Pulmonary artery endothelial cell (primary cell): ENCODE measurements at places on chromosomes 11 and 22. TPM values are rescaled to one million over a fixed set of nuclear protein-coding genes. Genes with fewer than 3 reads are reported as not detected.
A peak's percentile ranks its signal among the peaks of the same experiment; 100 is the strongest.

Gene OR52I2
- total RNA-seq: not detected in 2 replicates

Gene ZNF280B
- total RNA-seq: 0.28 and 0.46 TPM in 2 replicates

DNA sequence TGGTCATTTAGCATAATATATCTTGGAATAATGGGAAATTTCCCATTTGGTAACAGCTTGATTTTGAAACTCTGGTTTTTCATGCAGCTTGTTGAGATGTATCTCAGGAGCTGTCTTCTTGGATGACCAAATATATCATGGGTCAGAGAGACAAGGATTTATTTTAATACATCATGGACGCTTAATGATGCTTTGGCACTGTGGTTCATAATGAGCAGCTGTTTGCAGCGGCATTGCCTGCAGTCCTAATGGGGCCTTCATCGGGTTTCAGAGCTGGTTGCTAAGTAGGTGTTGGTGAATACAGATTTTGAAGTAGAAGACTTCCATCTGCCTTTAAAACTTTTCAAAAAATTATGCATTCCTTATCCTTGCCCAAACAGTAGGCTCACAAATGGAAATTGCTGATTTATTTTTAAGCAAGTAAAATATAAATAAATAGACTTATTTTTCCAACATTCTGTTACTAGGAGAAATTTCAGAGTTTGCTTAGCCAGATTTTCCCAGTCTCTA is 389.5 kb upstream of the FAT3 start:
- DNase-seq: no peak

DNA sequence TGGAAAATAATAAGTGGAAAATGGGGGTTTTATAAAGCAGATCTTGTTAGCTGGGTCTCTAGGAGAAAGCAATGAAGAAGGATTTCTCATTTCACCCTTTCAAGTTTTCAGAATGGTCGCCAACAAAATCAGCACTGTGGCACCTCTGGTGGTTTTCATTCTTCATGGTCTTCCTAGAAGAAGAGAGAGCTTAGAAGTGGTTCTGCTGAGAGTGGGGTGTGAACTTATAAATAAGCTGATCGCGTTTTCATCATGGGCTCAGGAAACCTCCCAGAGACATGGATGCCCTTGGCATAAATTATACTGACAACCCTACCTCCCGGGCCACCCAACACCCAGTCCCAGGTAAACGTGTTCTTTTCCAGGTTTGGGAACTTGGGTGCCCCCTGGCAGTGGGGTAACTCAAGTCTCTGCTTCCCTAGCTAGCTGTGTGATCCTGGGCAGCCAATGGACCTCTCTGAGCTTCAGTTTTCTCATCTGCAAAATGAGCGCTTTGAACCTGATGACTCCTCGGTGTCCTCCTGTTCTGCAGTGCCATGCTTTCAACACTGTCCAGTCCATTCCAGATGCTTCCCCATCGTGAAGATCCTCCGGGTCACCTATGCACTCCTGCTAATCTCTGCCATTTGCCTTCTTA is 72.6 kb upstream of the GRAMD1B start:
- no peak for DNase-seq

- DNase-seq: no peak
These were observed 36.2 kb downstream of the PISD start for GRCh38 chr22:31625661-31626426.

DNA sequence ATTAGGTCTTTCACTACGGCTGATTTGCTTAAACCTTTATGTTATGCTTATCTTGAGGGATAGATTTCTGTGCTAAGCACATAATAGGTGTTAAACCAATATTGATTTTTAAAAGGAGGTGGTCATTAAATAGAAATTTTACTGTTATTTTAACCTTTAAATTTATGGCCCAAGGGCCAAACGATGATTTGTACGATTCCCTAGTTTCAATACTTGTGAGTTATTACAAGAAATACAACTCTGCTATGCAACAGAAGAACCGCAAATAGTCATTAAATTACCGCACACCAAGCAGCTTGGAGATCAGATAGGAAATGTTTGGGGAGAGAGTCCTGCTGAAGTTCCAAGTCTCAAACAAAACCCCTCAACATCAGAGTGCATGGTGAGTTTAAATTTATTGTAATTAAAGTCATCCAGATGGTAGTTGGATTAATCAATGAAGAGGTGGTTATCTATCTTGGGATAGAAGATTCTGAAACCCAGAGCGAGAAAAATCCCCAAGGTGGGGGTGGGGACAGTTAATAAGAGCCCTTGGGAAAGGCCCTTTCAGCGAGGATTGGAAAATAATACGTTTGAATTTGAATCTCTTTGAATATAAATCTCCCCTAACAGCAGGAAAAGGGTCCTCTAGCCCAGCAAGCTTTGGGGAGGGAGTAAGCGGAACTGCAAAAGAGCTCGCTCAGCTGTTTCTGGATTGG is 805 bp upstream of the QSER1 start:
- DNase-seq: no peak

GRCh38 chr22:19663286-19663815 is 51.0 kb upstream of the SEPTIN5 start:
- DNase-seq: peak; percentile 71

Gene YPEL4
- 0.14 and 0.20 TPM in 2 replicates for total RNA-seq

GRCh38 chr22:45413368-45414211 is at the start of the genes RIBC2 and SMC1B:
Gene RIBC2, plus strand, starts transcription at chr22:45413693. Its CDS starts 194 bp downstream, at chr22:45413887.
Gene SMC1B, minus strand, starts transcription at chr22:45413599. Its CDS starts 32 bp downstream, at chr22:45413567.
- peak; percentile 20 for DNase-seq

GRCh38 chr22:20430720-20431510 is 6.7 kb downstream of the SCARF2 start:
- no peak for DNase-seq
